ENCODE measurements at places on chromosomes 1 and 21.

- DNase-seq = no peak
These were observed 127.5 kb downstream of the KCNN3 start for GRCh38 chr1:154742606-154743005.

DNA sequence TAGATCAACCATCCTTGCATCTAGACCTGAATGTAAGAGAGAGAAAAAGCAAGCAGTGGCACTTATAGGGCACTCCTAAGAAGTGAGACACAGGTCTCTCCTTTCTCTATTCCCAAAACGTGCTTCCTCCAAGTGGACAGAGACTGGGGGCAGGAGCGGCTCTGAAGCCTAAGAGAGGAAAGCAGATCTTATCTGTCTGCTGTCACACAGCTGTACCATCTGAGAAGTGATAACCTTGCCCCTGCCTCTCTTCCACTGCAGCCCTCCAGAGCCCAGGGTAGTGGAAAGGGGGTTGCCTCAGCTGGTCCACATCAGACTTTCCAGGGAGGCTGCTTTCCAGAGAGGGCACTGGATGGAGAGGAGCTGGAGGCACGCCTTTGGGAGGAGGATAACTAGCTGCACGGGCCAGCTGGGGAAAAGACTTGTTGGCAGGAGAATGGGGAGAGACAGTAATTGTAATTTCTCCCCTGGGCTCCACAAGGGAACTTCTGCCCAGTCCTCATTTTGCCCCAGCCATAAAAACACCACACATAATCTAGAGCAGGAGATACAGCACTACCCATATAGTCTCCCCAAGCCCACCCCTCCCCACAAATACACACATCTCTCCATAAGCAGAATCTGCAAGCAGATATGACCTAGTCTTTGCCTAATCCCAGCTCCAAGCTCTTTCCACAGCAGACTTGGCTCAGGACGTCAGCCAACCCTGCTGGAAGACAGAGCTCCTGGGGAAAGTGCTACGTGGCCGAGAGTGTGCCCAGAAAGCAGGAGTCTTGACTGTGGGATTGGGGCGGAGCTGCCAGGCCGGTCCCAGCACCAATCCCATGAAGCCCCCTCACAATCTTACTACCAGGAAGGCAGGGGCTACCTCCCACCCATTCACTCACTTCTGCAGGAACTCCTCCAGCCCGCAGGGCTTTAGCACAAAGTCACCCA is 31.2 kb downstream of the PIK3C2B start:
- no peak for DNase-seq

DNA sequence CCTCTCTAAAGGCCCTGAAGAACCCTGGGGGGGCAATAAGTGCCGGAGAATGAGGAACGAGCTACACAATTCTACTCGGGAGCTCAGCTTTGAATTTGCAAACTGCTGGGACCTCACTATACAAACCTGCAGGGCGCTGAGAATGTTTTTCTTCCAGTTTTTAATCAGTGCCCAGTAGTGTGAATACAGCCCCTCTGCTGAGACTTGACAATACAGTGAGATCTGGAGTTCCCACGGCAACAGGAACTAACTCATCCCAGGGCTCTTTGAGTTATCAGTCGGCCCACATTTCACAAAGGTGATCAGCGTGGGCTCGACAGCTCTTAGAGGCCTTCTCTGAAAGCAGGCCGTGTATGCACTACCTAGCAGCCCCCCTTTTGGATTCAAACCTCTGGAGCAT is 41.7 kb downstream of the TMEM53 start:
- no peak for DNase-seq

DNA sequence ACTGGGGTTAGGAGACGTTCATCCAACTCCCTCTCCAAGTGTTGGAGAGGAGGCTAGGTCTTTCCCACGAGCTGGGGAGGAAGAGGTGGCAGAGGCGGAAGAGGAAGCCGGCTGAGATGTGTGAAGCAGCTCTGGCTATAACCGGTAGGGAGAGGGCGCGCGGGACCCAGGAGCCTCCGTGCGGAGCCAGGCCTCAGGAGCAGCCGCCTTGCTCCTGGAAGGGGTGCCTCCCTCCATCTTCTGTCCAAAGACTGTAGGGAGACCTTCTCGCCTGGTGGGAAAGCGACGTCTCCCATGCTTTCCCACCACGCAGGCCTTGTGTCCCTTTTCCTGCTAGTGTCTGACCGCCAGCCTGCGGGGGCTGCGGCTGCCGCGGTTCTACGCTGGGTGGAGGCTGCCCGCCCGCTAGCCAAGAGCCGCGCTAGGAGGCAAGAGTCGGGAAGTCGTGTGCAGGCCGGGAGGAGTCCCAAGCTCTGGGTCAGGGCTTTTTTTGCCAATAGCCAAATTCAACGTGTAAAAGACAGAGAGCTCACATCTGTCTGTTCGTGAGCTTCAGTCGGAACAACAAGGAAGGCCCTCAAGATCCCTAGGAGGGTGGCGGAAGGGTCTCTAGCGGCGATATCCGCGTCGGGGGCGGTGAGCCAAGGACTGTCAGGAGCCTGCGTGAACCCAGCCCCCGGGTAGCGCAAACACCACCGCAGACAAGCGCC is 8.4 kb upstream of the NBPF11 start:
- no peak for DNase-seq

DNA sequence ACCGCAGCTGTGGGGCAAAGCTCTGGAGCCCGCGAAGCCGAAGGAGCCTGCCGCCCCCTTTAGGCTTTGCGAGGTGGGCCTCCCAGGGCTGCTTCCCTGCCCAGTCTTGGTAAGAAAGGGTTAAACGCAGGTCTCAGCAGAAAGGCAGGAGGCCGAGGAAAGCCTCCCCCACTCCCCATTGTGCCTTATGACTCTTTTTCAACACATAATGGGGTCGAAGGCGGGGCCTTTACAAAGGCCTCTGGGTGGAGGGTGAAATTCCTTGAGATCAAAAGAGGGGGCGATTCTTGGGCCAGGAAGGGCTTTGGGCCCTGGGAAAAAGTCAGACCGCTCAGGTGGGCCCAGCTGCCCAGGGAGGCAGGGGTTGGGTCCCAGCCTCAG is 880 bp downstream of the ALPL start:
- DNase-seq = no peak

- DNase-seq = no peak
These were observed 21.3 kb downstream of the MTHFR start for GRCh38 chr1:11784256-11784992.

DNA sequence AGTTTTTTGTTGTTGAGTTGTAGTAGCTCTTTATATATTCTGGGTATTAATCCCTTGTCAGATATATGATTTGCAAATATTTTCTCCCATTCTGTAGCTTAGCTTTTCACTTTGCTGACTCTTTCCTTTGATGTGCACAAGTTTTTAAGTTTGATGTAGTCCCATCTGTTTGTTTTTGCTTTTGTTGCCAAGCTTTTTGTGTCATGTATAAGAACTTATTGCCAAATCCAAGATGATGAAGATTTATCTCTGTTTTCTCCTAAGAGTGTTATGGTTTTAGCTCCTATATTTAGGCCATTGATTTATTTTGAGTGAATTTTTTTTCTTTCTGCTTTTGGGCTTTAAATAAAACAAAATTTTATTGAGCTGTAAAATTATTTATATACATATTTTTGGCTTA is 52.1 kb upstream of the KRTAP19-8 start:
- no peak for DNase-seq

GRCh38 chr1:221743416-221744208 is 1.7 kb upstream of the DUSP10 start:
- DNase-seq = no peak

DNA sequence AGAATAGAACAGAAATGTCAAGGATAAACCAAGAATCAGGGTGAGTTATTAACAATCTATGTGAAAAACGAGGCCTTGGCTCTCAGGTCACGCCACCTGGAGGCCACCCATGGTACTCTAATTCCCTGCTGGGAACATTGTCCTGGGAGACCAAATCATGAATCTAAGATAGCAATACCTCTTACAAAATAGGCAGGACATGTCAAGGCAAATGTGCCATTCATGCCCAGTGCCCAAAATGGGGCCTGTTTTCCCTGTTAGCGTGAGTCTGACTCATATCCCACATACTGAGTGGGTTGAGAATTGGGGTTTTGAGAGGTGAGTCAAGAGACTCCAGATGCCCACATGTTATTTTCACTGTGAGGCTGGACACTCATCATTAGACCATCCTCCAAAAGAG is 380.8 kb downstream of the HHIPL2 start:
- no peak for DNase-seq

DNA sequence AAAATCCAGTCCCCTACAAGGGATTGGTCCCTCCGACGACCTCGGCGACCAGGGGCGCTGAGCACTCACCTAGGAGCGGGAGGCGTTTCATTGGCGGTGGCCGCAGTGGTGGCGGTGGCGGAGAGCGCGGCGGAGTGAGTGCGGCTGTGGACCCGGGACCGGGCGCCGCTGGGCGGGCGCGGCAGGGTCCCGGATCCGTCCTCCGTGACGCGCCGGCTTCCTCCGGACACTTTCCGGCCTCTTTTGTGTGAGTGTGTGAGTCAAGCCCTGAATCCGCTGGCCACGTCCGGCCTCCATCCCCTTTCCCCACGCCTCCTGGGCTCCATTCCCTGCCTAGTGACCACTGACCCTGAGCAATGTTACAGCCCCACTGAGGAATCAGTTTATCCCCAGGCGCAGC is at the start of gene ADGRL4:
Gene ADGRL4 (minus strand): TSS at position 167 of the 400 bp plus-strand sequence. CDS start 76 bp downstream, at position 91.
- DNase-seq = no peak

DNA sequence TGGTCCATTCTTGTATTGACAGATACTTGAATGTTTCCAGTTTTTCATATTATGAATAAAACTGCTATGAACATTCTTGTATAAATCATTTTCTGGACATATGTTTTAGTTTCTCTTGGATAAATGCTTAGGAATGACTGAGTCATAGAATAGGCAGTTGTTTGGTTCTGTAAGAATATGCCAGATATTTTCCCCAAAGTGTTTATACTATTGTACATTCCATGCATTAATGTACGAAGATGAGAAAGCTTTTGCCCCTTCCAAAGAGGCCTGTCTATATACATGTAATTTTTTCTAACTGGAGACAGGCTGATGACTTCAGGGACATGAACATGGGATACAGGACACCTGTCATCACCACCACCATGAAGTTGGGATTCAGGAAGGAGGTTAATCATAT is 11.3 kb downstream of the NBPF3 start:
- no peak for DNase-seq

GRCh38 chr1:59214248-59215208 is 82.4 kb upstream of the FGGY start:
- no peak for DNase-seq

DNA sequence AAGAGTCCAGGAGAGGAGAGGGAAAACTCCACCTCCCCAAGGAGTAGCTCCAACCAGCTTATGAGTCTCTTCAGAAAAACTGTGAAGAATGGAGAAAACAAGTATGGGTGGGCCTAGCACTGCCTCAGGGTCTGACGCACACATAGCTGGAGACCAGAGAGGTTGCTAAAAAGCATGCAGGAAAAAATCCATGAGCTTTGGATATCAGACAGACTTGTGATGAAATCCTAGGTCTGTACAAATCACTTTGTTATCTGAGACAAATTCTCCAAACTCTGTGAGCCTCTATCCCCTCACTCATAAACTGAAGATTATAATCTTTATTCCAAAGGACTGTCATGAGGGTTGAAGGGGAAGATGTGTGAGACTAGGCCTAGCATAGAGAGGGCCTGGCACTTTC is 141.5 kb upstream of the FGGY start:
- no peak for DNase-seq

DNA sequence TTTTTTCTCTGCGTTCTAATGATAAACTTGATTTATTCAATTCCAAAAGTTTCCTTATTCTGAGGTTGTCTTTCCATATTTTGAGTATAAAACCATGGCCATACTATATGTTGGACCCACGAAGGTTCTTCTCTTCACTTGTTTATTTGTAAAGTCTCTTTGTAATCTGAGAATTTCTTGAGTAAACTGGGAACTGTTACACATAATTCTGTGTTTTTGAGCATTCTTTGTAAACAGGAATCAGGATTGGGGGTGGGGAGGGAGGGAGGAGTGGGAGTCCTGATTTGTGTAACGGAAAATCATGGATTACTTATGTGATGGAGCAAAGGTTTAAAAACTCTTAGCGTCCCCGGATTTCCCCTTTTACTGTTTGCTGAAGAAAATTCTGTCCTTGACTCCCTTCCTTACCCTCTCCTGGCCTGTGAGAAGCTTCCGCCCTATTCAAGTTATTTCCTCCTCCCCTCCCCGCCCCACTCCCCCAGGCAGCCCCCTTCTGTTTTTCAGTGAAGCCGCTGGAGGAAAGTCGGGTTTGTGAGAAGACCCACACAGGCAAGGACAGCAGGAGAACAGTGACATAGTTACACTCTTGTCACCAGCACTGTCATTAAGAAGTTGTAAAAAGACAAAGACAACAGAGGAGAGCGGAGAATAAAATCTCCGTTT is 6.4 kb upstream of the NBPF11 start:
- no peak for DNase-seq

- no peak for DNase-seq
These were observed 85.9 kb upstream of the EDEM3 start for GRCh38 chr1:184840596-184840995.

GRCh38 chr1:118960567-118961136 is 27.5 kb downstream of the TBX15 start:
- no peak for DNase-seq

- no peak for DNase-seq
These were observed 22.1 kb upstream of the DIP2A start for GRCh38 chr21:46436621-46437020.

DNA sequence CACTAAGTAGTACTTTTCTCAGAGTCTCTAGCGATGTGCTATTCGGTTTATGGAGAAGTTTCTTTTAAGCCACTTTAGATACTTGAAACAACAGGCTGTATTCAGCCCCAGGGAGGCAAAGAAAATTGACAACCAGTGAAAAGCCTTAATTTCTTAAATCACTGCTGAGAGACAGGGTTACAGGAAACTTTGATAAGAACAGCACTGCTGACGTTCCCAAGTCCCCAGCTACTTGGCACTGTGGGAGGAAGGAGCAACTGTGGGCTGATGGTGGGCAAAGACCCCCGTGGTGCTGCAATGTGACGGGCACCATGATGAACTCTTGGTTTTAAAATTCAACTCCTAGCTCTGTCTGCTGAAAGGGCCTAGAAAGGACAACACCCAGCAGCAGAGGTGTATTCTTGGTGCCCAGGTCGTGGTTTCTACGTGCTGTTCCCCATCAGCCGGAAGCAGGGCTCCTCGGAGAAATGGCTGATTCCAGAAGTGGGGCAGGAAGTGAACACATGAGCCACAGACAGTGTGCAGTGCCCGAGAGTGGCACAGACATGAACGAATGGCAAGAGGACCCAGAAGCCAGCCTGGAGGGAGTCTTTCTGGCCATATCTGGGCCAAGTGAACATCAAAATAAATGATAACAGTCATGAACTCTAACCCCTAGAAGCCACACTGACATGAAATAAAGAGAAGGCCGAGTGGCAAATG is 5.3 kb downstream of the PTTG1IP start:
- no peak for DNase-seq
